ENCODE measurements at places on chromosomes 13 and 19.

DNA sequence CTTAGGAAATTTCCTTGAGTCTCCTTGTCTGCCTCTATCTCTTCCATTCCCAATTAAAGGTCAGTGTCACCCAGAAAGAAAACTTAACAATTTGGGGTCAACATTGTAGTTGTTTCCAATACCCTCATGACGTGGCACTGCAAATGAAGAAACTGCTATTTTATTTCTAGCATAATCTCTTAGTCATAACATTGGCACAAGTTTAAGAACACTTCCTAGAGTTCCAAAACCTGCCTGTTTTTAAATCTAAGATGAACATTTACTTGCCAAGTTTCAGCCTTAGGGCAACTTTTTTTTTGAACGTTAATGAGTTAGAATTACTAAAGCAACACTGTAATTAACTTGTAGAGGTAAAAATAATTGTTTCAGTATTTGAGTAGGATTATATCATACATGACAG, 108.0 kb downstream of the LMO7 start:
- DNase-seq: no peak

- no peak for DNase-seq
Measured at GRCh38 chr13:20291675-20292074, 59.6 kb upstream of the GJB6 start.

GRCh38 chr13:66312312-66313087, 917.6 kb downstream of the PCDH9 start:
- DNase-seq: no peak

GRCh38 chr13:61144301-61144700, 271.3 kb downstream of the PCDH20 start:
- no peak for DNase-seq

- DNase-seq: no peak
Measured at GRCh38 chr13:42686165-42686564, 95.2 kb upstream of the FAM216B start.

GRCh38 chr13:29543230-29544215, 52.0 kb downstream of the SLC7A1 start:
- DNase-seq: no peak

DNA sequence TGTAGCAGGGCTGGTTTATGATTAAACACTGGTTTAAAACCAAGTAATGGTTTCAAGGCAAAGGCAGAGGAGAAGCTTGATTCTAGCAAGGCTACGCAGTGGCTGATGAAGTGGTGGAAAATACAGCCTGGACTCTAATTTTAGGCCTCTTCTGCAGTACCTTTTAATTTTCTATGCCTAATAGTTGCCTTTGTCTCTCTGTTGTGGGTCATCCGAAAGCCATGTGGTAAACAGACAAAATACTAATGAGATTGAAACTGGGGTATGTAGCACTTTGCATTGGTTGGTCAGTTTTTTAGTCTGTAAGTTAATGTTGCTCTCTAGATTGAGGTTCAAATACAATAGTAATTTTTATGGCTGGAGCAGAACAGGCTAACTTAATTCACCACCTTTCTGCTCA, 3.3 kb downstream of the LMO7 start:
- DNase-seq: no peak

DNA sequence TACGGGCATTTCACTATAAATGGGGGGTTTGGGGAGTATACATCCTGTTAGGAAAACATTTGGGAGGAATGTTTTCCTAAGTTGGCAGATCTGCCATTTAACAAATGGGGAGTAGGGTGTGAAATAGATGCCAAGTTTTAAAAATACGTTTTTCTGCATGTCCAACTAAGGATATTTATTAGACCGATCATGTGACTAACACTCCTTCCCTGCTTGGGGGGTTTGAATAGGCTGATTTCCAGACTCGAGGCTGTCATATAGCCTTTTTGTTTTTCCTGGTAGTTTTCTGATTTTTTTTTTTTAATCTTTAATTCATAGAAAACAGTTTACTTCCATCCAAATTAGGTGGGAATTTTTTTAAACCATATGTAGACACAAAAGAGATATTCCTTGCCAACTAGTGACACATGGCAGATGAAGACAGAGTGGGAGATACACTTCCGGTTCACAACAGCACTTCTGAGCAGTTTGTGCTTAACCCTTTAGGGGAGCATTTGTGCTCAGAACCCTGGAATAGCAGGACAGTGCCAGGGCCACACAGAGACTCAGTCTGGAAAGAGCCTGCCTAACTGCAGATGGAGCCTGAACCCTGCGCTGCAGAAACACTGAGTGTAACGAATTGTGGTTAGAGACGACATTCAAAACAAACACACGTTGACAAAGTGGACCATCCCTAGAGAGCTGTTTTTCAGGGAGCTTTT, 5.6 kb upstream of the GATAD2A start:
- no peak for DNase-seq

DNA sequence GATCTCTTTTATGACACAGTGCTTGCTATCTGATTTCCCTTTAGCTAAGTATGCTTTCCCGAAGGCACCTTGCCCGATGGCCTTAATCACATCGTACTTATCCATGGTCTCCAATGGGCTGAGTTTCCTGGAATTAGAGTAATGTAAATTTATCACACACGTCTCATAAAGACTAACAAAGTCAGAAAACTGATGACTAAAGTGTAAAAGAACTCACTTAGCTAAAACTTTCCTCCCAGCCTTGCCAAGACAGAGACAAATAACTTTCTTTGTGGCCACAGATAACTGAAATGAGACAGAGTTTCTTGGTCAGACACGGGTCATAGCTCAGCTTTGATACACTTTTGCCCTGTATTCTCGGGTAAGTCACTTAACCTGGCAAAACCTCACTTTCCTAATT, 1.5 kb downstream of the NEK5 start:
- DNase-seq: no peak

GRCh38 chr19:1863638-1864479, 480 bp upstream of the KLF16 start:
- DNase-seq: peak; percentile 92

- DNase-seq: no peak
Measured at GRCh38 chr13:77351315-77351714, 24.4 kb upstream of the MYCBP2 start.

GRCh38 chr13:22121146-22121739, 450.4 kb downstream of the FGF9 start:
- DNase-seq: no peak

DNA sequence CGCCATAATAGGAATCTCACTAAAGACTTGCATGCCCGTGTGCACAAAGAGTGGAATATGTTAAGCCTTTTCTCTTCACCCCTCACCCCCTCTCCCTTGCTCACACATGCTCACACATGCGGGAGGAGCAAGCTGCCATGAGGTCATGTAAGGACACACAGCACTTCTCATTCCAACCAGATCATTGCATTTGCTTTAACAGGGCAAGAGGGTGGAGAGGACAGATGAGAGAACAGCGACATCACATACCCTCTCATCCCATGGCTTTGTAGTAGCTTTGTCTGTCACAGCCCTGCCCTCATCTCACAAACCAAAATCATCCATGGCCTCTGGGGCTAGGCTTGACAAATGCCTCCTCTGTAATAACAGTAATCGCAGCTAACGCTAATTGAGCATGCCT, 145.6 kb upstream of the FRY start:
- no peak for DNase-seq

DNA sequence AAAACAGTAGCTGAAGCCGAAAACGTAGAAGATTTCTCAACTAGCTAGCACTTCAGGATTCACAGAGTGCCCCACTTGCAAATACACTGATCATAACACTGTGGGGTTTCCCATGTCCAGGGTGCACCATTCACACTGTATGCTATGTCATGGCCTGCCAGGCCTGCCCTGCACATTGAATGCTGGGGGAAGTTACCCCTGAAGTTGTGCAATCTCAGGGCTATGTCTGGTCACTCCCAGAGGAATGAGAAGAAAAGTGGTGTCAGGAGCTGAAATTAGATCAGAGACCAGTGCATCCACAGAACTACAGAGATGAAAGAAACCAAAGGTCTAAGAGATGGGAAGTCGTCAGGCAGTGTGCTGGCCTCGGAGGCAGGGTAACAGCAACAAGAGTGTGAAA, 196.8 kb downstream of the RAP2A start:
- DNase-seq: no peak

GRCh38 chr13:51557438-51557837, 26.8 kb upstream of the WDFY2 start:
- DNase-seq: no peak

DNA sequence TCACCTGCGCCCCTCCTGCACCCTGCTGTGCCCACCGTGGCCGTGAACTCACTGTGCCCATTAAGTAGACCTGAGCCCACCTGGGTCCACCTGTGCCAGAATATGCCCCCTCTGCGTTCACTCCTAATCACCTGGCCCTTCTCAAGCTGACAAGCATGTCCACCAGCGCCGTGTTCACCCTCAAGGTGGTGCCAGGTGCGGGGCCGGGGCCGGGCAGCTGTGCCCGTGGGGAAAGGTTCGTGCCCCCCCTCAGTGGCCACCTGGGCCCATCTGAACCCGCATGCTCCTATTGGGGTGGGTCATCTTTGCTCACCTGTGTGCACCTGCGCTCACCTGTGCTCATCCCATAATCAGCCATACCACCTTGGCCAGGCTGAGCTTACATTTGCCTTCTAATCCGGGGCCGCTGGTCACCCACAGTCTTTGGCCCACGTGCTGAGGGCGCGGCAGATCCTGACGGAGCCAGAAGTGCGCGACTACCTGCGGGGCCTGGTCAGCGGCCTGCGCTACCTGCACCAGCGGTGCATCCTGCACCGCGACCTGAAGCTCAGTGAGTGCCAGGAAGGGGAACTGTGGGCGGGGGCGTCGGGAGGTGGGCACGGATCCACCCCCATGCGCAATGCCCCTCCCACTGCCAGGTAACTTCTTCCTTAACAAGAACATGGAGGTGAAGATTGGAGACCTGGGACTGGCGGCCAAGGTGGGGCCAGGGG, 2.3 kb downstream of the PLK5 start:
- DNase-seq: no peak

- DNase-seq: no peak
Measured at GRCh38 chr13:44903574-44903985, 85.7 kb downstream of the NUFIP1 start.

- no peak for DNase-seq
Measured at GRCh38 chr13:104571161-104571892, 1505.1 kb upstream of the SLC10A2 start.

- DNase-seq: no peak
Measured at GRCh38 chr13:97710797-97711196, 242.7 kb upstream of the IPO5 start.

GRCh38 chr19:55550321-55550650, 4.9 kb upstream of the SBK3 start:
- no peak for DNase-seq

DNA sequence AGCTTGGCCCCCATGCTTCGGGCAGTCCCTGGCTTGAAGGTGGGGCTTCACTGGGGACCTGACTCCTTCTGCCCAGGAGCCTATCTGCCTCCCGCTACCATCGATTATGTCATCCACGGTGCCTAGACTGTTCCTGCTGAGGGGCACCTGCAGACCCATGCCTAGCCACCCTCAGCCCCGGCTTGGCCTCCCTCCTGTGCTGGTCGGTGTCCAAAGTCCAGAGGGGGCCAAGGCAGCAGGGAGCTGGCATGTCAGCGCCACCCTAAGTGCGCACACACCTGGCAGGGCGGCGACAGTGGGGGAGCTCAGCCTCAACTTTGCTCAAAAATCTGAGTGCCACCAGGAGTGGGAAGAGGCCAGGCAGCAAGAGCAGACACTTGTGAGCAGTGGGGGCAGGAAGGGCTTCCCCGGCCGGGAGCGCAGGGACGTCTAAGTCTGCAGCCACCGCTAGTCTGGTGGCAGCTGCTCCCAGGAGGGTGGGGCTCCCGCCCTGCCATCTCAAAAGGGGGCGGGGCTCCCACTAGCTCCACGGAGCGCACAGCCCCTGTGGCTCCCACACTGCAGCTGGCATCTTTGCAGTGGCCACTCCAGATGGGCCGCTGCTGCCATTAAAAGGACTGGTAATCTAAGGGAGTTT, 13.5 kb upstream of the URAD start:
- DNase-seq: no peak

GRCh38 chr19:7699417-7700401, 2.2 kb downstream of the FCER2 start:
- DNase-seq: no peak

- no peak for DNase-seq
Measured at GRCh38 chr13:91270031-91270430, 77.5 kb upstream of the MIR17HG start.

- DNase-seq: no peak
Measured at GRCh38 chr19:16908759-16909158, 20.0 kb downstream of the F2RL3 start.

- no peak for DNase-seq
Measured at GRCh38 chr13:47588676-47589075, 412.4 kb downstream of the SUCLA2 start.

- no peak for DNase-seq
Measured at GRCh38 chr19:16470911-16471811, 609 bp downstream of the EPS15L1 start.

- DNase-seq: no peak
Measured at GRCh38 chr13:36166046-36166445, 34.9 kb upstream of the DCLK1 start.

- DNase-seq: no peak
Measured at GRCh38 chr13:101697745-101698144, 245.3 kb downstream of the ITGBL1 start.

- DNase-seq: no peak
Measured at GRCh38 chr19:4847190-4847973, 15.9 kb upstream of the TICAM1 start.

- DNase-seq: no peak
Measured at GRCh38 chr19:30393729-30394480, 21.7 kb downstream of the ZNF536 start.

- DNase-seq: peak; percentile 50
Measured at GRCh38 chr13:46321494-46322225, 65.4 kb downstream of the RUBCNL start.

- DNase-seq: no peak
Measured at GRCh38 chr13:50699874-50700663, 143.4 kb downstream of the DLEU7 start.

DNA sequence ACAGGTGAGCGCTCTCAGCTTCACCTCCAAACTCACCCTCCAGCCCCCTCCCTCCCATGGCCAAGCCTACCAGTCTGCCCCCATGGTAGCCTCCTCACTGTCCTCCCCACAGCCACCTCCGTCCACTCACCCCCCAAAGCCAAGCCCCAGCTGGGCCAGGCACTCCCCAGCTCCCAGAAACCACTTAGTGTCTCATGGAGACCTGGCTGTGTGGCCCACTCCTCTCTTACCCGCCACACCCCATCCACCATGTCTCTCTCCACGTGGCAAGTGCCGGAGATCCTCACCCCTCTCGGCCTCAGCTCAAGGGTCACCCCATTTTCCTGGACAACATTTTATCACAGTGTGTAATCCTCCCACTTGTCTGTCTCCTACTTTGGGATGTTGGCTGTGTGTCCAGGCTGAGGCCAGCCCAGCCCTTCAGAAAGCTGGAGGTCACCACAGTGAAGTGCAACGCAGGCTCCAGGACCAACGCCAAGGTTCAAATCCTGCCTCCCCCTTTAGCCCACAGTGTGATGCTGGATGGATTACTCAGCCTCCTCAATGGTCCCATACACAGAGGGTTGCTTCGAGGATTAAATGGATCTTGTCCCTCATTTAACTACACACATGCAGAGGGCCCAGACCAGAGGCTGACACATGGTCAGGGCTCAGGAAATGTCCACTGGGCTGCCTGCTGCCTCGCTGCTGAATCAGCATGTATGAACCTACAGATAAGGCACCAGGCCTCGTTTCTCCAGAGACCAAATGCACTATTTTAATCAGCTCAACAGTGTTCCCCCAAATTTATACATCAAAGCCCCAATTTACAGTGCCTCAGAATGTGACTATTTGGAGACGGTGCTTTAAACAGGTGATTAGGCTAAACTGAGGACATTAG, 71.3 kb downstream of the CEBPG start:
- DNase-seq: no peak

All from stimulated activated naive CD4-positive, alpha-beta T cell (primary cell).